ENCODE measurements at places on chromosomes 3 and 15. TPM values are rescaled to one million over a fixed set of nuclear protein-coding genes. Genes with fewer than 3 reads are reported as not detected.

Gene PLA2G4D
- total RNA-seq = not detected

Gene CPLX3
- total RNA-seq = not detected

Gene CIDEC
- not detected for total RNA-seq

Gene CTNNB1
- 366 TPM for total RNA-seq

Gene CASR
- not detected for total RNA-seq

Gene PCNP
- 57.9 TPM for total RNA-seq

Gene FETUB
- 0.36 TPM for total RNA-seq

Gene MOBP
- not detected for total RNA-seq

Gene SMCO1
- not detected for total RNA-seq

Gene FAM240A
- total RNA-seq = not detected

Gene LYZL4
- not detected for total RNA-seq

Gene GPR27
- total RNA-seq = 1.2 TPM

Gene FGD5
- 0.06 TPM for total RNA-seq

Gene SGO1
- total RNA-seq = 10.3 TPM

Gene MASP1
- total RNA-seq = not detected

Gene CCDC80
- total RNA-seq = 11.6 TPM

Gene THOC7
- 67.3 TPM for total RNA-seq

Gene ISY1
- total RNA-seq = 7.8 TPM

Gene TMC3
- total RNA-seq = not detected

Gene RLBP1
- total RNA-seq = not detected

Gene PRSS50
- not detected for total RNA-seq

Gene IL5RA
- total RNA-seq = not detected

Gene COL8A1
- 60.5 TPM for total RNA-seq

Gene TIPIN
- 6.8 TPM for total RNA-seq

Gene BCHE
- total RNA-seq = 1.1 TPM

Gene ABI3BP
- not detected for total RNA-seq

Gene C3orf18
- total RNA-seq = 4.3 TPM

Gene KLHL6
- not detected for total RNA-seq

Gene HYAL1
- 2.2 TPM for total RNA-seq

Gene UROC1
- not detected for total RNA-seq

Gene CLK3
- total RNA-seq = 102 TPM

Gene C3orf52
- 55.1 TPM for total RNA-seq

Gene LYSMD2
- 8.0 TPM for total RNA-seq

Gene TMEM44
- 11.2 TPM for total RNA-seq

Gene LRRC49
- total RNA-seq = 18.0 TPM

Gene CDHR4
- not detected for total RNA-seq

Gene CFAP91
- total RNA-seq = 2.2 TPM

Gene STARD5
- total RNA-seq = 0.63 TPM

Gene RSRC1
- total RNA-seq = 32.7 TPM

Gene SMARCC1
- total RNA-seq = 76.7 TPM

Gene IREB2
- 25.0 TPM for total RNA-seq

Gene EIF5A2
- 4.2 TPM for total RNA-seq

Gene PROK2
- not detected for total RNA-seq

Gene PCYT1A
- total RNA-seq = 33.5 TPM

Gene HRG
- total RNA-seq = not detected

Gene ZNF774
- total RNA-seq = 1.1 TPM

Data from epithelial cell of proximal tubule (primary cell).